ENCODE measurements at places on chromosomes 11 and 22.

DNA sequence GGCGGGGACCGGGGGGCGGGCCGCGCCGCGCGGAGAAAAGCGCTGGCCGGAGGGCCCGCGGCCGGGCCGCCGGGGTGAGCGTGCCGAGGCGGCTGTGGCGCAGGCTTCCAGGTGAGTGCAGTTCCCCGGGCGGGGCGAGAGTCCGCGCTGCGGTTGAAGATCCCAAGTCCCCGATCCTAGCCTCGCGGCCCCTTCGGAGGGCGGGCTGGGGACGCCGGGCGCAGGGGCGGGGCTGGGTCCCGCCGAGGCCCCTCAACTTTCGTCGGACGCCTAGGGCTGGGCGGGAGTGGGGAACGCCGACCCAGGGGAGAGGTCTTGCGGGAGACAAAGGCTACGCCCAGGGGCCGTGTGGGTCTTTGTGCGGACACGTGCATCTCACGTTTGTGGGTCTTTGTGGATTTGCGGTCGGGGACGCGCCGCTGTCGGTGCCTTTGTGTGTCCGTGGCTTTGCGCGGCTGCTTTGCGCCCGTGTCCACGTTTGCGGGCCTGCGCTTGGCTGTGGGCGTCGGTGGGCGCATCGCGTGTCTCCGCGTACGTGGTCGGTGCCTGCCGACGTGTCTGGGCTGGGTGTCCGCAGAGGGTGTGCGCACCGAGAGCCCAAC is at the start of gene TSKU:
Gene TSKU, plus strand, starts transcription at position 63 of the 602 bp plus-strand sequence. CDS start 12,261 bp downstream, outside the sequence.
- no peaks in the 10 kb centered on the region for H3K36me3 ChIP-seq
- peak within 1 kb of the TSS; percentile 78 for H3K27ac ChIP-seq
- DNase-seq, result peak; percentile 39
- H3K4me3 ChIP-seq, result peak within 1 kb of the TSS; percentile 84
- H3K27me3 ChIP-seq, result peaks cover 47% of the 10 kb centered on the region

DNA sequence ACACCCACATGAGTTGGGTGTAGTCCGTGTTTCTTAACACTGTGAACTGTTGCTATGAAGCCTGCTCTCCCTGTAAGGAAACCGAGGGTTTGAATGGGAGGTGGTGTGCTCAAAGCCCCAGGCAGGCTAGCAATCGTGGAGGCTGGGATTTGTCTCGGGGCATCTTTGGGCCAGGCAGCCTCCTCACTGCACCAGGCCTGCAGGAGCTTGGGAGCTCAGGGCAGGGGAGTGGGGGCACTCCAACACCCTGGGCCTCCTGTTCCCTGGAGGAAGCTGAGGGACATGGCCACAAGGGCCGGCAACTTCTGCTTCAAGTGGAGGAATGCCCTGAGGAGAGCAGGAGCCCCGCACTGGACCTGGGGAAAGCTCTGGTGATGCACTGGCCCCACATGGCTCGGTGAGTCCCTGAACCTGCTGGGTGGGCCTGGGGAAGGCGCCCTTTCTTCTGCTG is 164.7 kb upstream of the B3GAT1 start:
- H3K4me1 ChIP-seq, result no peaks in the 10 kb centered on the region
- H3K27ac ChIP-seq, result no peak overlapping the region
- peaks cover 4% of the 10 kb centered on the region for H3K27me3 ChIP-seq
- H3K4me3 ChIP-seq, result no peak overlapping the region

- no peak for DNase-seq
- H3K4me3 ChIP-seq, result no peak overlapping the region
- no peaks in the 10 kb centered on the region for H3K36me3 ChIP-seq
- peaks cover 3% of the 10 kb centered on the region for H3K27me3 ChIP-seq
- no peak overlapping the region for H3K27ac ChIP-seq
Observed at GRCh38 chr22:45450101-45450785, 36.8 kb downstream of the RIBC2 start.

GRCh38 chr11:95337175-95337957 is 106.4 kb upstream of the SESN3 start:
- no peak overlapping the region for H3K4me3 ChIP-seq
- peaks cover 7% of the 10 kb centered on the region for H3K4me1 ChIP-seq
- no peak overlapping the region for H3K27ac ChIP-seq
- DNase-seq, result peak; percentile 64
- no peaks in the 10 kb centered on the region for H3K27me3 ChIP-seq

DNA sequence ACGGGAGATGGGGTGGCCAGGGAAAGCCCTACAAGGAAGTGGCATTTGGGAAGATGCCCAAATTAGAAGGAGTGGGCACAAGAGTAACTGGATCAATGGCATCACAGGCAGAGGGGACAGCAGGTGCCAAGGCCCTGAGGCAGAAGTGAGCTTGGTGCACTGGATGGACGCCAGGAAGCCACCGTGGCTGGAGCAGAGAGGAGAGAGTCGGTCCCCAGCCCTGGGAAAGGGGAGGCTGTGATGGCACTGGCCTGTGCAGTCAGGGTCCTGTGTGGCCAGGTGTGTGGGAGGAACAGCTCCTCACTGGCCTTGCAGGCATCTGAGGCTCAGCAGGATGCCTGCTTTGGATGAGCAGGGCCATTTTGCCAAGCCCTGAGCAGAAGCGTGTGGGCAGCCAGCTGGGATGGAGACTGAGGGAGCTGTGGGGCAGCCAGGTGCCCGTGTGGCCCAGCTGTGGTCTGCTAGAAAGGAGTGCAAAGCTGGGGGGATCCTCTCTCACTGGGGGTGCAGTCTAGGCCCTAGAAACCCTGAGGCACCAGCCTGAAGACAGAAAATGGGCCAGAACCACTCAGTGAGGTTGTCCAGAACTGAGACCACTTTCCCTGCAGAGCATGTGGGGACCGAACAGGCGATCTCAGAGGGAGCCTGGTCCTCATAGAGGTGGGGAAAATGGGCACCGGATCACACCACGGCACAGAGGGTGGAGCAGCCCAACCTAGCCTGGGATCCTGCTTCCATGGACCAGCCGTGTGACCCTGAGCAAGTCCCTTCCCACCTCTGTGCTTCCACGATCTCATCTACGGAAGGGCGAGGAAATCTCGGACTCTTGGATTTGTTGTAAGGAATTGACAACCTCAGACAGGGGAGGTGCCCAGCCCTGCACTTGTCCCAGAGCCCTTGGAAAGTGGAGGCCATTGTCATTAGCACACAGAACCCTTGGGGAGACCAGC is 78.6 kb upstream of the RTL6 start:
- H3K36me3 ChIP-seq, result no peaks in the 10 kb centered on the region
- H3K27ac ChIP-seq, result no peak overlapping the region
- DNase-seq, result no peak
- no peak overlapping the region for H3K4me3 ChIP-seq
- peaks cover 24% of the 10 kb centered on the region for H3K27me3 ChIP-seq

DNA sequence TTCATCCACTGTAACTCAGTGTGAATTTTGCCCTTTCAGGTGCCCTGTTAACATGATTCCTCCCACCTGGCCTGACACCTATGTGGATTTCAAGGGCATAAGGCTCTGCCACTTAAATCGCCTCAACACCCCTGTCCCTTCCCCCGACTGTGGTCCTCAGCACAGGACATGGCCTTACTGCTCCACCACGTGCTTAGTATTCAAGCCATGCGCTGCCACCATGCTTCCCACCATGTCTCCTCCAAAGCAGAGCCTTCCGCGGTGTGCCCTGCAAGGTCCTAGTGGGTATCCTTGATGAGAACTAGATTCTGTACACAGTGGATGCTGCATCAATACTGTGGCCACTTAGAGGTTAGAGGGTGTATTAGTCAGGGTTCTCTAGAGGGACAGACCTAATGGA is 51.9 kb downstream of the BUD13 start:
- no peak overlapping the region for H3K27ac ChIP-seq
- no peaks in the 10 kb centered on the region for H3K36me3 ChIP-seq
- no peaks in the 10 kb centered on the region for H3K27me3 ChIP-seq
- H3K4me1 ChIP-seq, result no peaks in the 10 kb centered on the region
- no peak for DNase-seq

GRCh38 chr22:26239581-26239980 is 70.3 kb downstream of the SEZ6L start:
- DNase-seq, result no peak
- H3K27ac ChIP-seq, result no peak overlapping the region
- no peaks in the 10 kb centered on the region for H3K4me1 ChIP-seq

DNA sequence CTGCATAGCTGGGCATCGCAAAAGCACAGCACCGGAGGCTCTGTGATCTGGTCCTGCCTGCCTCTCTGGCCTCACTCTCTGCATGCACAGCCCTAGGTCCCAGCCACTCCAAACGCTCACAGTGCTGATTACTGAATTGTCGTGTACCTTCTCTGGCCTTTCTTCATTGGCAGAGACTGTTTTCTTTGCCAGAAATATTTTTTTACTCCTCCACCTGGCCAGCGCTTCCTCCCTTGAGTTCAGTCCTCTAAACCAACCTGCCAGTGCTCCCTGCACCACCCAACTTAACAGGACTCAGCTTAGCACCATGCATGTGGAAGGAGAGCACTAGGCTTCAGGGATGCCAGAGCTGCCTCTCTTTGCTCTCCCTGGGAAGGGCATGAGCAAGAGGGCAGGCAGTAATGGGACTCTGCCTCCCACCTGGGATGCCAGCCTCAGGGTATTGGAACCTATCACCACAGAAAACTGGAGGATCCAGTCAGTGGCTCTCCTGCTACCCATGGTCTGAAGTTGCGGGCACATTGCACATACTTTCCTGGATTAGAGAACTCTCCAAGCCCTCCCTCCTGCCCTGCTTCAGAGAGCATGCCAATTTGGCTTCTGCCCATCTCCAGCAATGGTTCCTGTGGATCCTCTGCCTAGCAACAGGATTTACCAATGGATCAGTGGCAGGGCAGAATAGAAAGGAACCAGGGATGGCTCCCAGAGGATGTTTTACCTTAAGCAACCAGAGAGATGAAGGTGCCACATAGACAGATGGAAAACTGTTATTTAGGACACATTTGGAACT is 37.0 kb upstream of the GNAZ start:
- H3K27me3 ChIP-seq, result peaks cover 4% of the 10 kb centered on the region
- H3K4me3 ChIP-seq, result no peak overlapping the region
- DNase-seq, result no peak
- H3K27ac ChIP-seq, result no peak overlapping the region
- no peaks in the 10 kb centered on the region for H3K36me3 ChIP-seq
- H3K4me1 ChIP-seq, result peaks cover 9% of the 10 kb centered on the region

GRCh38 chr11:134349802-134350355 is 18.1 kb downstream of the GLB1L2 start:
- H3K4me1 ChIP-seq, result peaks cover 4% of the 10 kb centered on the region
- H3K4me3 ChIP-seq, result no peak overlapping the region
- no peak for DNase-seq
- H3K36me3 ChIP-seq, result peaks cover 4% of the 10 kb centered on the region

GRCh38 chr22:41401781-41402648 is 20.3 kb downstream of the TEF start:
- peaks cover 11% of the 10 kb centered on the region for H3K4me1 ChIP-seq
- no peaks in the 10 kb centered on the region for H3K27me3 ChIP-seq
- no peak overlapping the region for H3K27ac ChIP-seq
- H3K36me3 ChIP-seq, result peaks cover 3% of the 10 kb centered on the region

DNA sequence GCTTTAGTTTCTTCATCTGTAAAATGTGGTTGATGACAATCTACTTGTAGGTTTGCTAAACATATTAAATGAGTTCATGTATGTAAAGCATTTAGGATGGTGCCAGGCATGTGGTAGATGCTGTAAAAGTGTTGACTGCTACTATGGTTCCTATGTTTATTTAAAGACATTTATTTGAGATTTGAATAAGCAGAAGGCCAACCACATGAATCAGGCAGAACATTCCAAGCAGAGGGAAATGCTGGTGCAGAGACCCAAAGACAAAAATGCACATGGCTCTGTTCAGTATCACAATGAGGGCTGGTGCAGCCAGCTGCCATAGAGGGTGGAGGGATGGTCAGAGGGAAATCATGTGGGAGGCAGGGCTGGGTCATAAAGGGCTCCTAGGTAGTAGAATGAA is 156.2 kb upstream of the PDGFD start:
- H3K4me1 ChIP-seq, result no peaks in the 10 kb centered on the region
- H3K27me3 ChIP-seq, result no peaks in the 10 kb centered on the region
- no peak overlapping the region for H3K27ac ChIP-seq
- H3K4me3 ChIP-seq, result no peak overlapping the region
- no peaks in the 10 kb centered on the region for H3K36me3 ChIP-seq

DNA sequence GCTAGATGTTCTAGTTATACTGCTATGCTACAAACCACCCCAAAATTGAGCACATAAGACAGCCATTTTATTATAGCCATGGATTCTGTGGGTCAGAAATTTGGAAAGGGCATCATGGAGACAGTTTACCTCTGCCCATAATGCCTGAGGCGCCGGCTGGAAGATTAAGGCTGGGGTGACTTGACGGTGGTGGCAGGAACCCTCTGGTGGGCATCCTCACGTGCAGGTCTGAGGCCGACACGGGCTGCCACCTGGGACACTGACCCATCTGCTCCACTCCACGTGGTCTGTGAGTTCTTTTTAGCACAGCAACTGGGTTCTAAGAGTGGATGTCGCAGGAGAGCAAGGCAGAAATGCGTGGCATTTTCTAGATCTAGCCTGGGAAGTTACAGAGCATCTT is 40.0 kb upstream of the PRDM11 start:
- peaks cover 14% of the 10 kb centered on the region for H3K27me3 ChIP-seq
- H3K36me3 ChIP-seq, result no peaks in the 10 kb centered on the region
- H3K27ac ChIP-seq, result no peak overlapping the region
- no peak overlapping the region for H3K4me3 ChIP-seq
- H3K4me1 ChIP-seq, result peaks cover 11% of the 10 kb centered on the region

GRCh38 chr22:43201486-43202219 is 14.7 kb upstream of the TTLL12 start:
- peaks cover 2% of the 10 kb centered on the region for H3K27me3 ChIP-seq
- H3K36me3 ChIP-seq, result no peaks in the 10 kb centered on the region
- DNase-seq, result no peak
- H3K4me3 ChIP-seq, result no peak overlapping the region
- H3K27ac ChIP-seq, result no peak overlapping the region

- DNase-seq, result no peak
- no peak overlapping the region for H3K27ac ChIP-seq
- no peaks in the 10 kb centered on the region for H3K4me1 ChIP-seq
- peaks cover 15% of the 10 kb centered on the region for H3K27me3 ChIP-seq
- H3K4me3 ChIP-seq, result no peak overlapping the region
Observed at GRCh38 chr11:45794169-45794568, 10.8 kb upstream of the SLC35C1 start.

DNA sequence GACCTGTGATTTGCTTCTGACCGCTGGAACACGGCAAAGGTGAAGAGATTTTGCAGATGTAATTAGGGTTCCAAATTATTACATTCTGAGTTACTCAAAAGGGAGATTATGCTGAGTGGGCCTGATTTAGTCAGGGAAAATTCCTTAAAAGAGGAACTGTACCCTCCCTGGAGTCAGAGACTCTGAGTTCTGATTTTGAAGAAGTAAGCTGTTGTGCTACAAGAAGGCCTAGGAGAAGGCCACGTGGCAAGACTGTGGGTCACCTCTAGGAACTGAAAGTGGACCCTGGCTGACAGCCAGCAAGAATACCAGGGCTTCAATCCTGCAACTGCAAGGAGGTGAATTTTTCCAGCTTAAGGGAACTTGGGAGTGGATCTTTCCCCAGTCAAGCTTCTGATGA is 45.3 kb downstream of the CHRDL2 start:
- H3K36me3 ChIP-seq, result no peaks in the 10 kb centered on the region
- peaks cover 32% of the 10 kb centered on the region for H3K27me3 ChIP-seq
- no peak overlapping the region for H3K27ac ChIP-seq
- DNase-seq, result no peak
- H3K4me1 ChIP-seq, result no peaks in the 10 kb centered on the region
